ENCODE measurements at places on chromosomes 5 and 9.
A peak's percentile ranks its signal among the peaks of the same experiment; 100 is the strongest.

DNA sequence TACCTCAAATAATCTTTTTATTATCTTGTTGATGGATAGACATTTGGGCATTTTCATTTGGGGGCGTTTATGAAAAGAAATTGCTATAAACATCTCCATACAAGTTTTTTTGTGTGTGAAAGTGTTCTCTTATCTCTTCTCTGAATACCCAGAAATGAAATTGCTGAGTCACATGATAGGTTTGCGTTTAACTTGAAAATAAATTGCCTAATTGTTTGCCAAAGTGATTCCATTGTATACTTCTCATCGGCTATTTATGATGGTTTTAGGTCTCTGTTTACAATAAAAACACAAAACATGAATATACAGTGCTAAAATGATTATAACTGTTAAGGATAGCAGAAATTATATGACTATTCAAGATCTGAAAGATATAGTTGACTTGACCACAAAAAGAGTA is 361.7 kb downstream of the TAF11L14 start:
- H3K36me3 ChIP-seq: no peaks in the 10 kb centered on the region
- H3K27me3 ChIP-seq: no peaks in the 10 kb centered on the region
- H3K27ac ChIP-seq: no peak overlapping the region

- peaks cover 25% of the 10 kb centered on the region for H3K4me1 ChIP-seq
- no peak for DNase-seq
These were observed 2.1 kb downstream of the CCNO start for GRCh38 chr5:55231029-55231918.

GRCh38 chr5:31645420-31646081 is 6.6 kb downstream of the PDZD2 start:
- H3K4me3 ChIP-seq: no peak overlapping the region
- H3K27ac ChIP-seq: no peak overlapping the region
- H3K36me3 ChIP-seq: no peaks in the 10 kb centered on the region
- peaks cover 2% of the 10 kb centered on the region for H3K27me3 ChIP-seq
- H3K4me1 ChIP-seq: no peaks in the 10 kb centered on the region

DNA sequence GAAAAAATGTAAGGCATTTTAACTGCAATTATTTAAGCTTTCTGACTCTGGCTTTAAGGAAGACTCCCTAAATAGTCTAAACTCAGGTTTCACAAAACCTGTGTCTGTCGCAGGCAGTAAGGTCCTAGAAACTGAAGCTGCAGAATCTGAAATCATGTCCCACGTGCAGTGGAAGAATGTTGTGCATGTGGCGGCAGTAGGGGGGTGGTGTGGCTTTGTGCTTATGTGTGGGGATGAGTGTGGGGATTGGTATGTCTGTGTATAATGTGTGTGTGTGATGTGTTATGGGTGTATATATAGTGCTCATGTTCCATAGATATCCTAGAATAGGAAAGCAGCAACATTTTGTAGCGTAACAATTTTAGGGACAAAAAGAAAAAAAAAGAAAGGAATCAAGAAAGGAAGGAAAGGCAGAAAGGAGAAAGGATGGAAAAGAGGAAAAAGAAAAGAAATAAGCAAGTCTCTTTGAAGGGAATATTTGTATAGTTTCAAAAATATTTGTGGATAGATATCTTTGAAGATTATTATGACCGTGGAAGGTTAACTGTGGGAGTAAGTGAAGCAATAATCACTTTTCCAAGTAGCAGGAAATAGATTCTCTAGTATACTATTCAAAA is 6.6 kb downstream of the ANKDD1B start:
- no peak overlapping the region for H3K27ac ChIP-seq
- H3K36me3 ChIP-seq: no peaks in the 10 kb centered on the region
- no peak for DNase-seq
- H3K4me3 ChIP-seq: no peak overlapping the region

- no peak for DNase-seq
- no peaks in the 10 kb centered on the region for H3K4me1 ChIP-seq
- H3K27me3 ChIP-seq: no peaks in the 10 kb centered on the region
- no peak overlapping the region for H3K4me3 ChIP-seq
- H3K27ac ChIP-seq: no peak overlapping the region
- peaks cover 22% of the 10 kb centered on the region for H3K36me3 ChIP-seq
These were observed 142.1 kb upstream of the DHFR start for GRCh38 chr5:80796846-80797245.

- peaks cover 4% of the 10 kb centered on the region for H3K36me3 ChIP-seq
- H3K4me1 ChIP-seq: peaks cover 65% of the 10 kb centered on the region
- H3K4me3 ChIP-seq: peak overlapping the region; percentile 15
- H3K27ac ChIP-seq: peak overlapping the region; percentile 90
- H3K27me3 ChIP-seq: no peaks in the 10 kb centered on the region
These were observed 18.6 kb downstream of the IRF1 start for GRCh38 chr5:132471944-132472343.

DNA sequence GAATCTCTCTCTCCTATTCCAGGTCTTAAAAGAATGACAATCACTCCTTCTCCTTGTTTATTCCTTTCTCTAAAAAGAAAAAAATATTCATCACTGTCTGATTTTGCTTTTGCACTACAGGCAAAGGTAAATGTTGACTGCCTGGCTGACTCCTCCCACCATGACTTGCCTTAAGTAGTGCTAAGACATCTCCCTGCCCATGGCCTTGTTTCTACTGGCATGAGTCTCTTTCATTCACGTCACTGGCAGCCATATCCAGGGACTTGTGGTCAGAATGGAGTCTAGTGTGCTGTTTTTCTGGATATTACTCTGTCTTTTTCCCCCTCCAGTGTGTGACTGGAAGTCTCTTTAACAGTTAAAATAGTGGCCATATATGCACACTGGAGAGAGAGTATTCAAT is 522.9 kb upstream of the DAB2 start:
- H3K4me3 ChIP-seq: no peak overlapping the region
- no peak for DNase-seq
- H3K27me3 ChIP-seq: no peaks in the 10 kb centered on the region
- no peaks in the 10 kb centered on the region for H3K36me3 ChIP-seq

DNA sequence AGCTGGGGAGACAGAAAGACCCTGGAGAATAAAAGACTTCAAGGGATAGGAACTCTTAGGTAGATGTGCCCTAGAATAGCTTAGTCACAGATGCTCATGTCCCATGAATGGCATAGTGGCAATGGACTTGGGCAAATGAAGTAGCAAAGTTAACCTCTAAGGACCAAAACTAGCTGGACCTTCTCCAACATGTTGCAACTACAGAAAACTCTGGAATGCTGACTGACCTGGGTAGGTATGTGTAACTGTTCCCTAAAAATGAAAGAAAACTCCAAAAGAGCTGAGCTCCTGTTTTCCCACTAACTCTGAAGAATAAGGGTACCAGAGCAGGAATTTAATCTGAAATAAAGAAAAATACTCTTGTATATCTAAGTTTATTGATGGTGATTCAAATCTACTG is 12.5 kb upstream of the LPAR1 start:
- H3K27ac ChIP-seq: no peak overlapping the region
- no peaks in the 10 kb centered on the region for H3K36me3 ChIP-seq
- no peak overlapping the region for H3K4me3 ChIP-seq
- DNase-seq: no peak
- peaks cover 2% of the 10 kb centered on the region for H3K27me3 ChIP-seq
